Naive thymus-derived CD8-positive, alpha-beta T cell (primary cell): ENCODE measurements at places on chromosomes 6 and 20.

DNA sequence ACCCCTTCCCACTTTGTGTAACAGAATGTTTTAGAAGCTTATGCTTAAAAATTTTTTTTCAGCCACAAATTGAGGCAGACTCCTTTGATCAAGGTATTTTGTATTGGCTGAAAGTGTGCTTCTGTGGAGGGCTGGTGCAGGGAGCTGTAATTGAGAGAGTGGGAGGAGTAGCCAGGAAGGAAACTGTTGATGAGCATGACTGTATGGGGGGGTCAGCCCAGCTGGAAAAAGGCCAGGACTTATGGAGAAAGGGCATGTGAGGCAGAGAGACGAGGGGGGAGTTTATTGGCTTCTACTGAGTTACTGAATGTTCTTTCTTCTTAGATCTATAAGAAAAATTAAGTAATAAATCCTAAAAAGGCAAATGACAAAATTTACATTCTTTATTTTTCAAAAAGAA is 13.4 kb downstream of the RFPL4B start:
- DNase-seq: no peak

DNA sequence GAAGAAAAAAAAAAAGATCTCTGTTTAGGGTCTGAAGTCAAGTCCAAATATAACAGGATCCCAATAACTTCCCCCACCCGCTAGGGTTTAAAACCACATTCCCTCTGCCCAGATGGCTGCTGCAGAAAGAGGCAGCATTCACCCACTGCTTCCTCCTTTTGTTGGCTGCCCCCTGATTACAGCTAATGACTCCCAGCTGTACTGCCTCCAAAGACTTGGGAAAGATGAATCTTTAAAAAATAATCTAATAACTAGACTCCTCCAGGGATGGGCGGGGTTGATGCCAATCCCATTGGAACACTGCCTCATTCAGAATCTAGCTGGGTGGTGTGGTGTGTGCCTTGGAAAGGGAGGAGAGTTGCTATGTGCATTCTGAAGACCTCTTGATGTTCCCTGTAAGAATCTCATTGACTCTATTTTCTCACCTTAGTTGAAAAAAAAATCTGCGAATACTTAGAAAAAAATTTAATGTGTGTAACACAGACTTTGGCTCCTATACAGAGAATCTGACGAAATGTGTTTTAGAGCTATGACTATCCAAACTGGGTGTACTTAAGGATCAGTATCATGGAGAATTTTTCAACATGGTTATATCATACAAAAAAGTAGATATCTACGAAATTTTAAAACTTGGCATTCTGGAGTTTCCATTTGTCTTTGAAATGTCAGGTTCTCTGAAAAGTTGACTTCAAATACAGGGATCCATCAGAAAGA is 174.0 kb downstream of the RNF144B start:
- DNase-seq: no peak

GRCh38 chr6:144662812-144663365 is 377.8 kb downstream of the UTRN start:
- no peak for DNase-seq

DNA sequence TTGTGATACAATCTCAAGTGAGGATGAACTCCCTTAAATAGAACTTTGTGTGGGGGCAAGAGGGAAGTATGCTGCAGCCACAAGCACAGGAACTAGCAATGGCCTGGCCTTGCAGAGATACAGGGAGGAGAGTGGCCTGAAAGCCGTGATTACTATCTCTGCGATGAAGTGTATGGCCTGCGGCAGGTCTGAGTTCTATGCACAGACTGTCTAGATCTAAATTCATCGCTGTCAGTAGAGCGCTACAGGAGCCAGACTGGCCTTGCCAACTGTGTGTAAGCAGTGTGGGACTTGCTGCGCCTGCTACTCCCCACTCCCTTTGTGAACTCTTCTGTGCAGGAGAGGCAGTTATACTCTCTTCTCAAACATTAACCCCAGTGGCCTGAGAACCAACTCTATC is 997.0 kb downstream of the GRIK2 start:
- no peak for DNase-seq

DNA sequence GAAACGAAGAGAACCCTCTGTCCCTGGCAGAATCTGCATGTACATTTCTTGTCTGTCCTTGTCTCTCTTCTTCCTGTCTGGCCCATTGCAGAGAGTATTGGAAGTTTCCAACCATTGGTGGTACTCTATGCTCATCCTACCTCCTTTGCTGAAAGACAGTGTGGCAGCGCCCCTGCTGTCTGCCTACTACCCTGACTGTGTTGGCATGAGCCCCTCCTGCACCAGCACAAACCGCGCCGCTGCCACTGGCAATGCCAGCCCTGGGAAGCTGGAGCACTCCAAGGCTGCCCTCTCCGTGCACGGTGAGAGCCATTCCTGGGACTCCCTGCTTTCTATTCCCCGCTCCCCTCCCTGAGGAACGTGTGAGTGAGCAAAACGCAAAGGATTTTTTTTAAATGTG is 32.5 kb downstream of the KDM1B start:
- no peak for DNase-seq

DNA sequence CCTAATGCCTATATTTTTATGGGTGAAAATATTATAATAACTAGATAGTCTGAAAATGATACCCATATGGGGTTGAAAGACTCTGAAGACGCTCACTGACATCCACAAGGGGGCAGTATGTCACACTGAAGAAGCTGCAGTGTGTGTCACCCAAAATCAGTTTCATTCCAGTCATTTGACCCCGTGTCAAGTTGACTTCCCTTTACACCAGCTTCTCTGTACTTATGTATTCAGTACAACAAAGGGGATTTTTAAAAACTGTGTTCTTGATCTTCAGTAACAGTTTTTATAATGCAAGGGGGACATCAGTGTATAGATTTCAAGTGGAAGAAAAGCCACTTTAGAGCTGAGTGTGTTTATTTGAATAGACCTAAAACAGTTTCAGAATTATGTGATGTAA is 19.3 kb downstream of the FAXC start:
- no peak for DNase-seq

GRCh38 chr20:44495802-44496481 is 20.3 kb downstream of the TTPAL start:
- DNase-seq: no peak

- DNase-seq: no peak
These were observed 35.5 kb upstream of the NCOA3 start for GRCh38 chr20:47466213-47466612.

GRCh38 chr6:165732696-165733488 is 69.9 kb upstream of the PDE10A start:
- no peak for DNase-seq

- no peak for DNase-seq
These were observed 266.9 kb upstream of the ARID1B start for GRCh38 chr6:156510242-156510641.

DNA sequence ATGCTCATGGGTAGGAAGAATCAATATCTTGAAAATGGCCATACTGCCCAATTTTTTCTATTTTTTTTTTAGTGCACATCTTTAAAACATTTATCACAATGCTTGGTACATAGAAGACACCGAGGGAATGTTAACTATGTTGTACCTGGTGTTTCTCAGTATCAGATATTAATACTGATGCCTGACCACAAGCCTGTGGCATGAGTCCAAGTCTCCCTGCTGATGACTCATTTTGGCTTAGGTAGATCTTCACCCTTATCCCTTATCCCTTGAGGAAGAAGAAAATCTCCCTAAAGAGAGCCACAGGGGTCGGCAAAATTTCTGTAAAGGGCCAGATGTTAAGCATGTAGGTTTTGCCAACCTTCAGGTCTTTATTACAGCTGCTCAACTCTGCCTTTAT is 14.5 kb downstream of the CD109 start:
- DNase-seq: no peak

GRCh38 chr20:43442282-43442880 is 15.3 kb upstream of the SRSF6 start:
- DNase-seq: no peak

GRCh38 chr20:51354191-51354768 is 188.2 kb downstream of the NFATC2 start:
- no peak for DNase-seq

GRCh38 chr6:110687326-110687725 is 127.9 kb downstream of the CDK19 start:
- DNase-seq: no peak

GRCh38 chr20:17624551-17625245 is 54.8 kb downstream of the DSTN start:
- no peak for DNase-seq
